ENCODE measurements at places on chromosomes 7 and 10. TPM values are rescaled to one million over a fixed set of nuclear protein-coding genes. Genes with fewer than 3 reads are reported as not detected.

DNA sequence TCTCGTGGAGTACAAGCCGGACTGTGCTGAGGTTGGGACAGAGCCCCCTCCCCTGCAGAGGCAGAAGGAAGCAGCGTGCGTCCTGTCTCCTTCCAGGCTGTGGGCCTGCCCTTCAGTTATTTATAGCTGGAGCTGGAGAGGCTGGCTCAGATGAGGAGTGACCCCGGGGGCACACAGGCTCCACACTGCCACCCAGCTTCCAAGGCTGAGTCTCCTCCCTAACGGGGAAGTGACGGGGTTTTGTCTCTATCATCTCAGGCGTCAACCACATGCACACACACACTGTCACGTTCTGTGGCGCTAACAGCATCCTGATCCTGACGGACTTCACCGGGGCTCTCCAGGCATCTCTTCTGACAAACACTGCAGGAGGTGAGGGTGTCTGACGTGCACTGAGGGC, 25.4 kb downstream of the AMZ1 start:
- DNase-seq: no peak

DNA sequence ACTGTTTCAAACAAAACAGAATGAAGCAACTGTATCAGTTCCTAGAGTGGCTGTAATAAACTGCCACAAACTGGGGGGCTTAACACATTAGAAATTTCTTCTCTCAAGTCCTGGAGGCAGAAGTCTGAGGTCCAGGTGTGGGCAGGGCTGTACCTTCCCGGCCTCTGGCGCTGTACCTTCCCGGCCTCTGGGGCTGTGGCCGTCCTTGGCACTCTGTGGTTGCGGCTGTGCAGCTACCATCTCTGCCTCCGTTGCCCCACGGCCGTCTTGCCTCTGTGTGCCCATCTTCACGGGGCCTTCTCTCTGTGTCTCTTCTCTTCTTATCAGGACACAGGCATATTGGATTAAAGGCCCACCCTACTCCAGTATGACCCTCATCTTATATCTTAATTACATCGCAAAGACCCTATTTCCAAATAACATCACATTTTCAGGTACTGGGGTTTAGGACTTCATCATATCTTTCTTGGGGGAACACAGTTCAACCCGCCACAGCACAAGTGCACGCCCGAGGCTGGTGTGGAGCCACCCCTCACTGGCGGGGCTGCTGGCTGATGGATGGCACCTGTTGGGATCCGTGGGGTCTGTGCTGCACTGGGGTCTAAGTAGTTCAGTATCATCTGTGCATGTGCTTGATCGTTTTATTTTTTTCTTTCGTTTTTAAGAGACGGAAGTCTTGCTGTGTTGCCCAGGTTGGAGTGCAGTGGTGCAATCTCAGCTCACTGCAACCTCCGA, 123.2 kb downstream of the ACTR3B start:
- no peak for DNase-seq

GRCh38 chr10:84548869-84549268, 220.5 kb downstream of the CCSER2 start:
- DNase-seq: no peak

DNA sequence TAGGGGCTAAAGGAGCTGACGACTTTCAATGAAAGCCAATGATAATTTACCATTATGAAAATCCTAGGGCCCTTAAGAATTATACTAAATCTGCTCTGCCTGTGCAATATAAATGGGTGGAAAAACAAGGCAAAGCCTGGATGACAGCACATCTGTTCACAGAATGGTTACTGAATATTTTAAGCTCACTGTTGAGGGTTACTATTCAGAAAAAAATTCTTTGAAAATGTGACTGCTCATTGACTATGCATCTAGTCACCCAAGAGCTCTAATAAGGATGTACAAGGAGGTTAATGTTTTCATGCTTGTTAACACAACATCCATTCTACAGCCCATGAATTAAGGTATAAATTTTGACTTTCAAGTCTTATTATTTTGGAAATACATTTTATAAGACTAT, 8.9 kb downstream of the DKK1 start:
- DNase-seq: no peak

Gene PRF1
- total RNA-seq: 67.7 TPM

- no peak for DNase-seq
Observed at GRCh38 chr10:133060022-133060421, 27.7 kb upstream of the ADGRA1 start.

Gene SLC16A12
- total RNA-seq: not detected

- DNase-seq: no peak
Observed at GRCh38 chr10:30048768-30049517, 10.4 kb downstream of the JCAD start.

GRCh38 chr7:44466300-44467216, 23.9 kb downstream of the NUDCD3 start:
- no peak for DNase-seq

GRCh38 chr10:12766223-12766622, 235.3 kb downstream of the CCDC3 start:
- DNase-seq: no peak

Gene CPED1
- total RNA-seq: not detected

DNA sequence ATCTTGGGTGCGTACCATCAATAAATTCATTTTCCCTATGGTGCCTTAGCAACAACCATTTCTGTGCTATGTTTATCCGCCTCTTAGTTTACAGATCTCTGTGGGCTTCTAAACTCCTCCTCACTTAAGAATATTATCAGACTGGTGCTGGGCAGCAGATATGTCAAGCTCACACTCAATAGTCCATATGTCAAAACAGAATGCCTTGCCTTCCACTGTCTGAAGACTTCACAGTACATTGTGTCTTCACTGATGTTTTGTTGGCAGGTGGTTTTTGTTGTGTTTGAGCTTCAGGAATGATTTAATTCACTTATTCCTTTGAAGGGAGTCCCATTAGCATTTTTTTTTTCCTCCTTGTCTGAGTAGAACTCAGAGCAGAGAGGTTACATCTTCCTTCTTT, 419.6 kb downstream of the DNAJB9 start:
- DNase-seq: no peak

GRCh38 chr7:43105521-43106120, 6.8 kb upstream of the HECW1 start:
- DNase-seq: no peak
